ENCODE measurements at places on chromosomes 5 and 9. TPM values are rescaled to one million over a fixed set of nuclear protein-coding genes. Genes with fewer than 3 reads are reported as not detected.

GRCh38 chr5:167908606-167909005 is 382.8 kb upstream of the WWC1 start:
- no peak overlapping the region for H3K27ac ChIP-seq
- no peak overlapping the region for H3K4me3 ChIP-seq
- no peaks in the 10 kb centered on the region for H3K27me3 ChIP-seq

DNA sequence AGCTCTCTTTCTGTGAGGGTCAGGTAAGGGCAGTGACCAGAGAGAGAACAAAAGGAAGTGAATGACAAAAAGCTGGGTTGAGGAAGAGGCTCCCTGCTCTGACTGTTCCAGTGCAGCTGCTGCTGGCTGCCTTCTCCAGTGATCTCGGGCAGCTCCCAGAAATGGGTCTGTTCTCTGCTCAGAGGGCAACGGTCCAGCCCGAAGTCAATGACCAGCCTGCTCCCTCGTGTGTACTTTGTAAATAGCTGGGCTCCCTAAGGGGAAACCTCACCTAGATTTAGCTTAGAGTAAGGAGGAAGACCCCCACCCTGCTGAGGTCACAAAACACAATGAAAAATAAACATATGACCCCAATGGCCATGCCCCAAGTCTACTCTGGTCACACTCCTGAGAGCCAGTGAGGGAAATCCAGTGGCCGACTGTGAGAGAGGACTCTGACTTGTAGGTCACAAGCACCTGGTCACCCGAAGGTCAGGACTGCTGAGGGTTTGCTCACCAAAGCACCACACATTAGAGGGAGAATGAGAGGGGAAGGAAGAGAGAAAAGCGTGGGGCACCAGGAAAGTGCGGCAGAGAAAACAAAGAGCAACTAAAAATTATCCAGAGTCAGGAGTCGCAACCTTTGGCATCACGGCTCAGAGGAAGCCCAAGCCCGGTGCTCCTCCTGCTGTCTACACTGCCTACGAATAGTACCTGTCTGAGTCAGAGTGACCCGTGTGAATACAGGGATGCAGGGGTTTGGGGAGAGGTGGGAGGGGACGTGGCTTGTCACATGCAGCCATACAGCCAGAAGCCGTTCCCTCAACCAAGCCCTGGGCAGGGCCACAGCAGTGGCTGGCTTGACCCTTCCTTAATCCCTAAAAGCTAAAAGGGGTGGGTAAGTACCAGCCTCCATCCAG is 19.8 kb downstream of the NIPAL4 start:
- no peaks in the 10 kb centered on the region for H3K27me3 ChIP-seq
- no peak overlapping the region for H3K4me3 ChIP-seq
- no peaks in the 10 kb centered on the region for H3K4me1 ChIP-seq
- no peak for DNase-seq

GRCh38 chr9:711761-712553 is 129.5 kb upstream of the DMRT1 start:
- peaks cover 17% of the 10 kb centered on the region for H3K4me1 ChIP-seq
- H3K36me3 ChIP-seq, result no peaks in the 10 kb centered on the region
- no peaks in the 10 kb centered on the region for H3K27me3 ChIP-seq
- no peak for DNase-seq

DNA sequence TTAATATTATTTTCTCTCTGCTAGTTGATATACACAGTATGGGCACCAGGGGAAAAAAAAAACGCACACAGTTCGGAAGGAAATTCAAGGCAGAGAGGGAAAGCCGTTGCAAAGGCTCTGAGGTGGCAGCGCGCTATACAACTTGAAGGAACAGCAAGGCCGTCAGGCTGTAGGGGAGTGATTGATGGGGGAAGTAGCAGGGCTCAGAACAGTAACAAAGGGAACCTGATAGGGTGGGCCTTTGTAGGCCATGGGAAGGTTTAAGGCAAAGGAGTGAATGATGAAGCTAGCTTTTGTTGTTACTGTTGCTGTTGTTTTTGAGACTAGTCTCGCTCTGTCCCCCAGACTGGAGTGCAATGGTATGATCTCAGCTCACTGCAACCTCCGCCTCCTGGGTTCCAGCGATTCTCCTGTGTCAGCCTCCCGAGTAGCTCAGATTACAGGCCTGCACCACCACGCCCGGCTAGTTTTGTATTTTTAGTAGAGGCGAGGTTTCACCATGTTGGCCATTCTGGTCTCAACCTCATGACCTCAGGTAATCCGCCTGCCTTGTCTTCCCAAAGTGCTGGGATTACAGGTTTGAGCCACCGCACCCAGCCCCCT is 27.0 kb downstream of the AQP7 start:
- no peak overlapping the region for H3K27ac ChIP-seq
- no peak for DNase-seq

DNA sequence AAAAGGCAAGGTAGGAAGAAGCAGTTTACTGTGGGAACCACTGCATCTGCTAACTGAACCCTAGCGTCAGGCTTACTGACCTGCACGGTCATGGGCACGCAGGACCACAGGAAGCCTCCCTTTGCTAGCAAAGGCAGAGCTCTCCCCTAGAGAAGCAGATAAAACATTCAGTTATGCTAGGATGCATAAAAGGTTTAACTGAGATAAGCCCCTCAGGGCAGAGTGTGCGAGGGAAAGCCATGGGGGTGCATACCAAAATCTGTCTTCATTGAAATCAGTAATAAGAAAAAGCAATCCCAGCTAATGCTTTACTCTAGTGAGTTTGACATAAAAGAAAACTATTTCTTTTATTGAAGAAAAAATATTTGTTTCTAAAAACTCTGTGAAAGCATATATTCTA is 2403.7 kb upstream of the C9orf72 start:
- no peaks in the 10 kb centered on the region for H3K27me3 ChIP-seq
- no peaks in the 10 kb centered on the region for H3K36me3 ChIP-seq
- no peaks in the 10 kb centered on the region for H3K4me1 ChIP-seq
- H3K4me3 ChIP-seq, result no peak overlapping the region

- no peak overlapping the region for H3K27ac ChIP-seq
- H3K36me3 ChIP-seq, result no peaks in the 10 kb centered on the region
- H3K4me1 ChIP-seq, result peaks cover 7% of the 10 kb centered on the region
- no peak for DNase-seq
Observed at GRCh38 chr5:367358-368130, 46.0 kb downstream of the AHRR start.

DNA sequence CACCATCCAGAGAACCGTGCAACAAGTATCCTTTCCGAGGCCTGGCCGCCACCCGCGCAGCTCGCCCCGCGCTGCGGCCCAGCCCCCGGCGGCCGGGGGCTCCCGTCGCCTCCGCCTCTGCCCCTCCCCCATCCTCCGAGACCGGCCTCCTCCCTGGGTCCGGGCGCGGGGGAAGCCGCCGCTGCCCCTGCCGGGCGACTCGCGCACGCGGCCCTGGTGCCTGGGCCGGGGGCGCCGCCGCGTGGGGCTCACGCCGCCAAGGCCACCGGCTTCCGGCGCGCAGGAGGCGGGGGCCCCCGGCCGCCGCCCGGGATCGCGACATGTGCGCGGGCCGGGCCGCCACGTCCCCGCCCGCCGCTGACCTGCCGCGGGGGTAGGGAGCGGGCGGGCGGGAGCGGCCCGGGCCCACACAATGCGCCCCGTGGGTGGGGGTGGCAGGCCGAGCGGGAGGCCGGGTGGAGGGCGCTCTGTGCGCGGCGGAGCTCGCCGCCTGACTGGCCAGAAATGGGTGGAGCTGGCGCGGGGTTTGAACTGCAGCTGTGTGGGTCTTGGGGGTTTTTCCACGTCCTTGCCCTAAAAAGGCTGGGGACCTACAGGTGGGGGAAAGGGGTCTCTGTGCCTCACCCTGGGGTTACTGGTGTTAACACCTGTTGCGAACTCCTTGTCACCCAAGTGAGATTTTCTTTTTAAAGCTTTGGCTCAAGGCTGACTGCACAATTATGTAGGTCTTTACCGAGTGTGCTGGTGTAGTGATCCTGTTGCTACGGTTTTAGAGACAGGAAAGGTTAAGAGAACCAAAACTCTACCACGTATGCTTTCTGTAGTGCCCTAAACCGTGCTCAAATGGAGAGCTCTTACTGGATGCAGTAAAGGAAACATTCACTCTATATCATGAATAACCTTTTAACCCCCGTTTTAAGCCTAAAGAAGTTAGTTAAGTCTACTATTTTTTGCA is 32.3 kb downstream of the TNPO1 start:
- peak overlapping the region; percentile 76 for H3K27ac ChIP-seq
- peak; percentile 60 for DNase-seq
- H3K4me3 ChIP-seq, result peak overlapping the region; percentile 80
- H3K4me1 ChIP-seq, result peaks cover 8% of the 10 kb centered on the region
- H3K36me3 ChIP-seq, result no peaks in the 10 kb centered on the region
- H3K27me3 ChIP-seq, result no peaks in the 10 kb centered on the region

DNA sequence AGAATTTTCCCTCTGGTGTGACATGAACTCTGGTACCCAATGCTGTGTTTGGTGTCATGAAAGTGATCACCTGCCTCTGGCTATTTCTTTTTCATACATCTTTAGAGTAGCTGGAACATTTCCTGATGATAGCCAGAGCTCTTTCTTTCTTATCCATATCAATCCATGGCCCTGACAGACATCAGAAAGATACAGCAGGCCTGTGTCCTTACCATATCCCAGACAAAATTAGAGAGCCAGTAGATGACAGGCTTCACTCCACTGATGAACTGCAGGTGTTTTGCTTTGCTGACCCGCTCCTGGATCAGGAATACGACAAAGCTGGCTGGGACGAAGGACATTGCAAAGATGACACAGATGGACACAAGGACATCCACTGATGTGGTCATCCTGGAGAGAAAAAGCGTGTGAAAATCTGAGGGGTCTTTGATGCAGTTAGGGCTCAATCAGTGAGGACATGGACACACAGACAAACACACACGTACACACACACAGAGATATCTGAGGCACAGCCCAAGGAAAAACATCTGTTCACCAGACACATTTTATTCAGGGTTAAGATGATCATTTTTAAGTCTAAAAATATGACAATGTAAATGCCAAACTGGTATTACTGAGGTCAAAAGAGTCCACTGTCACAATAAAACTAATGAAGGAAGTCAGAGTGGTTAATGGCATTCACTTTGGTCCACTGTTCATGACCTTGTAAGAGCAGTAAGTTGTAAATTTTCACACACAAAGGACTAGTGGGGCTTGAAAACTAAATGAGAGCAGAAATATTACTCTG is 34.5 kb downstream of the NIPSNAP3B start:
- no peak overlapping the region for H3K27ac ChIP-seq
- DNase-seq, result no peak
- no peaks in the 10 kb centered on the region for H3K27me3 ChIP-seq
- no peak overlapping the region for H3K4me3 ChIP-seq

Gene KIF20A
- total RNA-seq, result 1.1 TPM

- H3K27me3 ChIP-seq, result no peaks in the 10 kb centered on the region
- no peak overlapping the region for H3K4me3 ChIP-seq
- H3K4me1 ChIP-seq, result peaks cover 3% of the 10 kb centered on the region
- no peak for DNase-seq
Observed at GRCh38 chr9:111937781-111938426, 41.3 kb downstream of the UGCG start.

DNA sequence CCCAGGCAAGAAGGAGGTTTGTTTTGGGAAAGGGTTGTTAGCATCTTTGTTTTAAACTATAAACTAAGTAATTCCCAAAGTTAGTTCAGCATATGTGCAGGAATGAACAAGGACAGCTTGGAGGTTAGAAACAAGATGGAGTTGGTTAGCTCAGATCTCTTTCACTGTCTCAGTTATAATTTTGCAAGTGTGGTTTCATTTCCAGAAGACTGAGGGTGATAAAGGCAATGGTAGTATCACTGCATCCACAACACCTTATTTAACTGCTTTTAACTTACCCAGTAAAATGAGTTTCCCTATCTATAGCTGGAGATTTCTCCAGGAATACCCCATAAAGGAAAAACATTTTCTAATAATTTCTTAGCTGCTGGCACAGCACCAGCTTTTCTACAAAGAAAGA is 152.7 kb downstream of the AOPEP start:
- H3K4me1 ChIP-seq, result peaks cover 5% of the 10 kb centered on the region
- H3K36me3 ChIP-seq, result no peaks in the 10 kb centered on the region
- H3K27ac ChIP-seq, result no peak overlapping the region
- H3K27me3 ChIP-seq, result no peaks in the 10 kb centered on the region

DNA sequence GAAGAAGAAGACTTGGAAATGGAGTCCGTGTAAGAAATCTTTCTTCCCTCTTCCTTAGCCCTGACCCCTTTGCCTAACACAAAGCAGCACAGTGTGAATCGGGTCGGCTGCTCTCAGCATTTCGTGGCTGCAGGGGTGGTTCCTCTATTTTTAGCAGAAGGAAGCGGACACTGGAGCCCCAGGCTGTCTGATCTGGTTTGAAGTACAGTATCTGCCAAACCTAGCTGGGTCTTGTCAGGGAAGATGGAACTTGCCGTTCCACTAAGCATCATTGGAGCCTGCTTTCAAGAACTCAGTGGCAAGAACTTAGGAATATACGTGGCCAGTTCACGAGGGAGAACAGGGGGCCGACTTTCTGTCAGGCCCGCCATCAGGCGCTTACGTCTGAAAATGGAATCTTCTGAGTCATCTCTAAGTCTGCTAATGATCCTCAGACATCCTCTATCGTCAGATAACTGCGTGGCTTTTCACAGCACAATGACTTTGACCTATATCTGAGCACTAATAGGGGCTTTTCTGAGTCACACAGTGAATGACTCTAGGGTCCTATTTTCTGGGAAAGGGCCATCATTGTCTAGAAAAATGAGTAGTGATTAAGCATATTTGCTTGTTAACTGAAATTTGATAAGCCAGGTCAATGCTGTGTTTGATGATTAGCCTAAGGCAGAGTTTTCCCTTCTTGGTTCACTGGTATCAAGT is 43.3 kb upstream of the NCS1 start:
- no peaks in the 10 kb centered on the region for H3K27me3 ChIP-seq
- H3K4me3 ChIP-seq, result no peak overlapping the region
- H3K27ac ChIP-seq, result peak overlapping the region; percentile 28
- H3K36me3 ChIP-seq, result no peaks in the 10 kb centered on the region
- no peak for DNase-seq

DNA sequence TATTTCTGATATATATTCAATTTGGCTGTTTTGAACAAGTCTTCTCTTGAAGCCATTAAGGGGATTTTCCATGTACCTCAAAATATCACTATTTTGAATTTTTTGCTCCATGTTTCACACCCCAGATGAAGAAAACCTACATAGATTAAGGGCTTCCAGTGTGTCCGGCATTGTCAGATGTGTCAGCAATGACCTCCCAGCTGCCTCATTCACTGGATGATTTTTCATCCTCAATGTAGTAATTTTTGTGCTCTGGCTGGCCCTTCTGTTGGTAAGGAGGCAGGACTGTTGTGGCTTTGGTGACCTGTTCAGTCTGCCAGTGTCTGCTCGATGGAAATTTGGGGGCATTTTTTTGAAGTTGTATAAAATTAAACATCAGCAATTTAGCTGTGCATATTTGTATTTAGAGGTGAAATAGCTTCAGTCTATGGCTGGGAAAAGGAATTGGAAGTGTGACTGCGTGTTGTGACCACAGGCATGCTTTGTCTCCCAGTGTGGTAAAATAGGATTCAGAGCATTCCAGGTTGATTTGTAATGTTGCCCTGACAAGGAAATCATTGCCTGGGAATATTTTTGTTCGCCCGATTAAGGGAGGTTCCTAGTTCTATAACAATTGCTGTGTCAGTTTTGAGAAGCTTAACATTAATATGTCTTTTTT is 312.4 kb downstream of the ARHGEF28 start:
- no peak overlapping the region for H3K27ac ChIP-seq
- no peaks in the 10 kb centered on the region for H3K27me3 ChIP-seq
- H3K4me3 ChIP-seq, result no peak overlapping the region
- DNase-seq, result no peak

- H3K4me1 ChIP-seq, result peaks cover 6% of the 10 kb centered on the region
- H3K36me3 ChIP-seq, result no peaks in the 10 kb centered on the region
- peak; percentile 88 for DNase-seq
- no peaks in the 10 kb centered on the region for H3K27me3 ChIP-seq
- H3K4me3 ChIP-seq, result no peak overlapping the region
Observed at GRCh38 chr9:116471093-116471906, 215.8 kb upstream of the TRIM32 start.
